ENCODE measurements at places on chromosomes 3 and 15.

GRCh38 chr3:1015826-1016225 is 77.0 kb upstream of the CNTN6 start:
- no peak for ATAC-seq

DNA sequence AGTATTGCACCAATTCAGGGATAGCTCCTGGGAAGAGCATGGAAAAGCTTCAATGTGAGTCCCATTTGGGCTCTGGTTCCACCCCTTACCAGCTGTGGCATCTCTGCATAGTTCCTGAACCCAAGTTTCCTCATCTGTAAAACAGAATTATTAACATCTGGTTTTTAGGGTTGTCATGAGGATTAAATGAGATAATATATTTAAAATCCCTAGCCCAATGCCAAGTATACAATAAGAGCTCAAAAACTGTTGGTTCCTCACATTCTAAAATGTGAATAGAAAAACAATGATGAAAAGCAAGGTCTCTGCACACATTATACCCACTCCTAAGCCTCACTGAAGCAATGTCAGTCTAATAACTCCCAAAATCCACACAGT is 237.3 kb upstream of the WNT5A start:
- no peak for ATAC-seq

- ATAC-seq: no peak
Observed at GRCh38 chr15:55564347-55565145, 23.6 kb downstream of the PYGO1 start.

GRCh38 chr3:50124052-50124799 is 30.9 kb upstream of the SEMA3F start:
- peak; percentile 36 for ATAC-seq

DNA sequence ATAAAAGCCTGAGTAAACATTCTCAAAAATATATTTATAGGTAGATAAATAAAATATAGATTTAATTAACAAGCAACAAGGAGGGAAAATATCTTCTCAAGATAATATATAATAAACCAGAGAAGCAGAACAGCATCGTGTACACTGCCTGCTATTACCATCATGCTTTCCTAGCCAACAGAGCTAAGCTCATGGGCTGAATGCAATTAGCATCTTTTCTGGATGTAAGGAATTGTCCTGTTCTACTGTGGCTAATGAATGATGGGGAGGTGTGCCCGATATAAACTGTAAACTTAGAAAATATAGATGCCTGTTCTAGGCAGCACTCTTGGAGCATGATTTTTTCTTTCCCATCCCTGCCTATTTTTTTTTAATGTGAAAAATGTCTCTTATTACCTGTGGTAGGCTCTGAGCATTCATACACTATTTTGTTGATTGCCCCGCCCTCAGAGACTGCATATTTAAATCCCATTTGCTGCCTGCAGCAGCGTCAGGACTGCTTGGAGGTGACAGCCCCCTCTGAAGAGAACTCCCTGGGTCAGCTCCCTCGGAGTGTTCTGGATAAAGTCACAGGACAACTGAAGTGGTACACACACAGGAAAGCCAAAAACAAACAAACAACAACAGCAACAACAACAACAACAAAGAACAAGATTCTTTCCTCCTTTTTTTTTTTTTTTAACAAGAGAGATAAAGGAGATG is 312.3 kb downstream of the SATB1 start:
- ATAC-seq: no peak

DNA sequence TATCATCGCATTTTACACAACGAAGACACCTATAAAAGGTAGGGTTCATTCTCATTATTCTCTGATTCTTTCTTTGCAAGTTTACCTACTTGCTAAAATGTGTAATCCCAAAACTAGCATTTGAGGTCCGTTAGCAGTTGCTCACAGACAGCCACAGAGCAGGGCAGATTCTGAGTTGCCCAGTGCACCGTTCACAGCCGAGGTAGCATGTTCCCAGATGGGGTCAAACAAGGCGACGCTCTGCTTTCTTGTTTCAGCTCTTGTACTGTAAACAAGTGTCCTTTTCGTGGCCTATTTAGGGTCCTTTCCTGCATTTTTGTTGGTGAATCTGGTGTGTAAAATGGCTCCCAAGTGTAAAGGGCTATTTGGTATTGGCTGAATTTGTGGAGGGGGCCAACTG is 3.1 kb downstream of the PPP1R2 start:
- ATAC-seq: no peak

DNA sequence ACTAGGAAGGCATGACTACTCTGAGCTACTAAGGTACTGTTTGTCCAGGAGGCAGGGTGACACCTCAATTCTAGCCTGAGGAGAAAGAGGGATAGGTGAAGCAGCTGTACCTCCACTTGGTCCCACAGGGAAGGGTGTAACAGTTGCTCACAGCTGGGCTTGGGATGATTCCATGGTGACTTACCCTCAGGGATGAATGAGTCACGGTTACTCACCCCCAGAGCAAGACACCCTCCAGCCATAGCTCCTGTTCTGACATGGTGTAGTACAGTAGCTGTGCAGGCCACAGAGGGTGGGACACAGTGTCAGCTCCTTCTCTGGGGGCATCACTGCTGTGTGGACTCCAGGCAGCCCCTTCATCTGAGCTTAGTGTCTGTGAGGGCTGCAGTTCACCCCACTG is 868.6 kb upstream of the SEMA6D start:
- peak; percentile 25 for ATAC-seq

DNA sequence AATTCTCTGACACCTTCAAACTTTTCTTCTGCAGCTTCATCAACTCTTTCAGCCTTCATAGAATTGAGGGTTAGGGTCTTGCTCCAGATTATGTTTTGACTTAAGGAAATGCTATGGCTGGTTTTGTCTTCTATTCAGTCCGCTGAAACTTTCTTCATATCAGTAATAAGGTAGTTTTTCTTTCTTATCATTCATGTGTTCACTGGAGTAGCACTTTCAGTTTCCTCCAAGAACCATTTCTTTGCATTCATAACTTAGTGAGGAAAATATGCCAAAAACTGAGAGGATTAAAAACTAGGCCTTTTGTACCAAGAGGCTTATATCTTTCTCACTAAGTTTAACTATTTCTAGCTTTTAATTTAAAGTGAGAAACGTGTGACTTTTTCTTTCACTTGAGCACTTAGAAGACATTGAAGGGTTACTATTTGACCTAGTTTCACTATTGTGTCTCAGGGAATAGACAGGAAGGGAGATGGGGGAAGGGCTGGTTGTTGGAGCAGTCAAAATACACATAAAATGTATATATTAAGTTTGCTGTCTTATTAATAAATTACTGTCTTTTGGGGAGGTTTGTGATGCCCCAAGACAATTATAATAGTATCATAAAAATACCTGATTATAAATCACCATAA is 1110.1 kb downstream of the TBL1XR1 start:
- ATAC-seq: no peak

DNA sequence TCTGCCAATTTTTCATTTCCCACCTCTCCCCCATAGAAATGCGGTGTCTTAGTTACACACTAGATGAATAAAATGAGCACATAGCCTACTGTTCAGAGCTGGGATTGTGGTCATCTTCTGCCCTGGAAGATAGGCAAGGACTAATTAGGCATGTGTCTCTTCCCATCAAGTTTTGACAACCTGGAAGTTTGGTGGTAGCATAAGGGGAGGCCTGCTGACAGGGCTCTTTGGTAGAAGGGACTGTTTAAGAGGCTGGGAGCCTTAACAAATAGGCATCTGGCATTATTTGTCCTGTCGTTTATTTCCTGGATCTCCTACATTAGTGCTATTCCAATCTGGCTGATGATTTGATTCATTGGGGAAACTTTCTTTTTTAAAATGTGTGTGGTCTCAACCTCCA is 512.3 kb downstream of the ZNF385D start:
- ATAC-seq: no peak

- ATAC-seq: no peak
Observed at GRCh38 chr3:60645801-60646200, 605.5 kb downstream of the FHIT start.

- ATAC-seq: no peak
Observed at GRCh38 chr15:101055411-101055810, 136.3 kb downstream of the LRRK1 start.

DNA sequence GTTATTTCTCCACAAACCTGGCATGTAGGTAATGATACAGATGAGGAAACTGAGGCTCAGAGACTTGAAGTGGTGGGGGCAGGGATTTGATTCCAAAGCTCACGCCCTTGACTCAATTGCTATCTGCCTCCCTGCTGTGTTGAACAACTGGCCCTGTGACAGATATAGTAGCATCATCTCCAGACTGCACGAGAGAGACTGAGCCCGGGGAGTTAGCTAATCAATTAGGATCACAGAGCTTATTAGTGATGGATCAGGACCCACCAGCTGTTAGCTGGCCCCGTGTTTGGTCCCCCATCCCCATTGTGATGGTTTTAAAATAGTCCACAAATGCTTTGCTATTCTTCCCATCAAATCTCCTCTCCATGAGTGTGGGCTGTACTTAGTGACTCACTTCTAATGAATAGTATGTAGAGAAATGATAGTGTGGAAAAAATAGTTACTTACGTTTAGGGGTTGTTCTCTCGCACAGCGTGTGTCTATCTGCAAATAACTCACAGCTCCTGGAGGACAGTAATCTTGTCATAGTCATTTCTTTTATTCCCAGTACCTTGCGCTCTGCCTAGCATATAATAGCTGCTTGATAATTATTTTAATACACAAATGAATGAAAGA is 74.4 kb upstream of the KLF13 start:
- ATAC-seq: no peak

- no peak for ATAC-seq
Observed at GRCh38 chr3:48406443-48407431, 23.1 kb downstream of the PLXNB1 start.

Data from motor neuron (in vitro differentiated cells).